ENCODE measurements at places on chromosomes 16 and 17.

GRCh38 chr17:69709441-69709840, 294.9 kb downstream of the MAP2K6 start:
- no peak for DNase-seq

- no peak for DNase-seq
Measured at GRCh38 chr16:56684926-56685590, 2.8 kb downstream of the MT1X start.

DNA sequence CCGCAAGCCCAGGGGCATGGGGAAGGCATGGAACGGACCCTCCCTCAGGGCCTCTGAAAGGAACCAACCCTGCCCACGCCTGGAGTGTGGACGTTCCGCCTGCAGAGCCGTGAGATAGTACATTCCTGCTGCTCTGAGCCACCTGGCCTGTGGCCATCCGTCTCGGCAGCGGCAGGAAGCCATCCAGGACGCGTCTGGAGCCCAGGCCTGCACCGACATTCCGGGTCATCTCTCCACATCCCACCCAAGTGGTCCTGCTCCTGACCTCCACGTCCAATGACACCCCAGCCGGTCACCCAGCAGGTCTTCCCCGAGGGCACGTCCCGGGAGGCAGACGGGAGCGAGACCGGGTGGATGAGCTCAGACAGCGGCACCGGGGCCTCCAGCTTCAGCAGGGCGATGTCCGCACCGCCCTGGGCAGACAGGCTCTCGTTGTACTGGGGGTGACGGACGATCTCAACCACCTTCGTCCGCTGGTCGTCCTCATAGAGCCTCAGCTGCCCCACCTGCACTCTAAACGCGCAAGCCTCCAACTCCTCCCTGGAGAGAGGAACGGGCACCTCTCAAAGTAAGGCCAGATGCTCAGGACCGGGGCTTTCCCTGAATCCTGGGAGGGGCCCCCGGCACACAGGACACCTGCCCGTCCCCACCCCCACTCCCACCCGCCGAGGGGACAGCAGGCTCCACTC, 21.3 kb upstream of the UBE2I start:
- no peak for DNase-seq

DNA sequence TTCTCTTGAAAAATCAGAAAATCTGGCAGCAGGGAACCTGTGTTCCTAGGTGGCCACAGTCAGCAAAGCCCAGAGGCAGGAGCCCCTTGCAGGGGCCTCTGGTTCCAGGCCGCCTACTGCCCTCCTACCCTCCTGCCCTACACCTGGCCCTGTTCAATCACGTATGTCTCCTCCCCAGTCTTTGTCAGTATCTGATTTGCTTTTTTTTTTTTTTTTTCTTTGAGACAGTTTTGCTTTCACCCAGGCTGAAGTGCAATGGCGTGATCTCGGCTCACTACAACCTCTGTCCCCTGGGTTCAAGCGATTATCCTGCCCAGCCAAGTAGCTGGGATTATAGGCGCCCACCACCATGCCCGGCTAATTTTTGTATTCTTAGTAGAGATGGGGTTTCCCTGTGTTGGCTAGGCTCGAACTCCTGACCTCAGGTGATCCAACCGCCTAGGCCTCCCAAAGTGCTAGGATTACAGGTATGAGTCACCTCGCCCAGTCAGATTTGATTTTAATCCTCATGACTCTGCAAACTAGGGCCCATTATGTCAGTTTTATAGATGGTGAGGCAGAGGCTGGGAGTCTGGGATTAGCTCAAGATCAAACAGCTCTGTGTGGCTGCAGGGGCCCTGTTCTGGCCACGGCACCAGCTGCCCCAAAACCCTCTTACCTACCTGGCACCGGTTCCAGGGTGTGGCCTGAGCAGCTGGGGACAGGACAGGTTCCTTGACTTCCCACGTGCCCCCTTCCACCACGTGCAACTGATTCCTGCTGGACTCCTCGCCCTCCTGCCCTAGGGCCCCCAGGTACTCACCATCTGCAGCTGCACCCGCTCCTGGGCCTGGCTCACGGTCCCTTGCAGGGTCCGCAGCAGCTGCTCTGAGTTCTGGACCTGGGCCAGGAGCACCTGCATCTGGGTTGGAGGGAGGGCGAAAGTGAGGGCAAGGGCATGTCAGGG, 14.7 kb downstream of the RABEP2 start:
- peak; percentile 35 for DNase-seq

DNA sequence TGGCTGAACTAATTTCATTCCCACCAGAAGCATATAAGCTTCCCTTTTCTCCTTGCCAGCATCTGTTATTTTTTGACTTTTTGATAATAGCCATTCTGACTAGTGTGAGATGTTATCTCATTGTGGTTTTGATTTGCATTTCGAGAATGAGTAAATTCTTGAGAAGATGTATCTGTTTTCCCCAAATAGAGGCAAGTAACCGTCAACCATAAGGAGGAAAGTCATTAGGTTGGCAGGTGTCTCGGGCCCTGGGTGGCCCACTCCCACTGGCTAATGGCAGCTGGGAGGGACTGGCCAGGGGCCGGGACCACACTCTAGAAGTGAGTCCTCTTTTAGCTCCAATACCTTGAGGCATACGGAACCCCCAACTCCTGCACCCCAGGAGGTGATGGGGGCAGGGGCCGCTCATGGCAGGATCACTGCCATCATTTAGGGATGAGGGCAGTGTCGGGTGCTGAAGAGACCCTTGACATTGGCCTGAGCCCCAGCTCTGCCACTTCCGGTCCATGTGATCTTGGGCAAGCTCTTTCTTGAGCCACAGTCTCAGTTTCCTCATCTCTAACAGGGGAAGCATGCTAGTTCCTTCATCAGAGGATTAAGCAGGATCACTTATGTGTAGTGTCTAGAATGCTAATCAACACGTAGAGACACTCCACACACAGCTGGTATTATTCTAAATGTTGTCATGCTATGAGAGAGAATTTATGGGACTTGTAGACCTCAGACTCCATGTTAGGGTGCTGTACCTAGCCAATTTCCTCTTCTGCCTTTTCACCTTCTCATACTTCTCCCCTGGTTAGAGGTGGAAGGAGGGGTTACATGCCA, 44.3 kb downstream of the RGS9 start:
- no peak for DNase-seq

- DNase-seq = no peak
Measured at GRCh38 chr17:39653316-39653661, 11.9 kb upstream of the TCAP start.

GRCh38 chr17:62805234-62805633, 2.9 kb downstream of the MARCHF10 start:
- DNase-seq = no peak

- no peak for DNase-seq
Measured at GRCh38 chr16:83336603-83337002, 471.2 kb upstream of the HSBP1 start.

GRCh38 chr16:66706506-66706880, 9.9 kb upstream of the CMTM4 start:
- no peak for DNase-seq

- DNase-seq = peak; percentile 33
Measured at GRCh38 chr17:61129267-61130254, 270.1 kb upstream of the TBX2 start.

GRCh38 chr17:66399441-66399840, 97.0 kb downstream of the PRKCA start:
- DNase-seq = no peak

GRCh38 chr16:50718061-50718760, 23.7 kb upstream of the CYLD start:
- no peak for DNase-seq

DNA sequence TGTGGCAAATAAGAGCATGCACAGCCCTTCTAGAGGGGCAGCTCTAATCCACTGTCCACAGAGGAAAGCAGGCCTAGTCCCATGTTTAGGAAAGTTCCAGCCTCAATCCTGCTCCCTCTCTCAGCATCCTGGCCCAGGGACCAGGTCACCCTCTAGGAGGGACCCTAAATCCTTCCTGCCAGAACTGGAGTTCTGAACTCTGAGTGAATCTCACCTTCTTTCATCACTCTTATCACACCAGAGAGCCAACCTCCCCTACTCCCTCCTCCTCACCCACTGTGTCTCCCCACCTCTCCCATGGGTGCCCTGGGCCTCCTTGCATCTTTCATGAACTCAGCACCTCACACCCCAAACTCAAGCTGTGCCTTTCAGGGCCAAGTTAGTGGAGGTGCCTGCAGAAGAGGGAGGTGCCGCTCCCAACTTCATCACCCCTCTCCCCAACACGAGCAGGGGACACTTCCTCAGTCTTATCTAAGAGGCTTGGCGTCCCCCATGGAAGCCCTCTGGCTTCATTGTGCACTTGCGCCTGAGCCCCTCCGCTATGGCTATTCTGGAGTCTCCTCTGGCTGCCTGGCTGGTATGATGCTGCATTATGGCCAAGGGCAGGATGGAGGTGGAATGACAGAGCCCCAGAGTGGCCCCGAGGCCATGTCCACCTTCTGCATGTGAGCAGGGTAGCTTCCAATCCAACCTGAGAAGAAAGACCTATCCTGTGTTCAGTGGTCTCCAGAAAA, 31.7 kb downstream of the PIK3R6 start:
- no peak for DNase-seq

DNA sequence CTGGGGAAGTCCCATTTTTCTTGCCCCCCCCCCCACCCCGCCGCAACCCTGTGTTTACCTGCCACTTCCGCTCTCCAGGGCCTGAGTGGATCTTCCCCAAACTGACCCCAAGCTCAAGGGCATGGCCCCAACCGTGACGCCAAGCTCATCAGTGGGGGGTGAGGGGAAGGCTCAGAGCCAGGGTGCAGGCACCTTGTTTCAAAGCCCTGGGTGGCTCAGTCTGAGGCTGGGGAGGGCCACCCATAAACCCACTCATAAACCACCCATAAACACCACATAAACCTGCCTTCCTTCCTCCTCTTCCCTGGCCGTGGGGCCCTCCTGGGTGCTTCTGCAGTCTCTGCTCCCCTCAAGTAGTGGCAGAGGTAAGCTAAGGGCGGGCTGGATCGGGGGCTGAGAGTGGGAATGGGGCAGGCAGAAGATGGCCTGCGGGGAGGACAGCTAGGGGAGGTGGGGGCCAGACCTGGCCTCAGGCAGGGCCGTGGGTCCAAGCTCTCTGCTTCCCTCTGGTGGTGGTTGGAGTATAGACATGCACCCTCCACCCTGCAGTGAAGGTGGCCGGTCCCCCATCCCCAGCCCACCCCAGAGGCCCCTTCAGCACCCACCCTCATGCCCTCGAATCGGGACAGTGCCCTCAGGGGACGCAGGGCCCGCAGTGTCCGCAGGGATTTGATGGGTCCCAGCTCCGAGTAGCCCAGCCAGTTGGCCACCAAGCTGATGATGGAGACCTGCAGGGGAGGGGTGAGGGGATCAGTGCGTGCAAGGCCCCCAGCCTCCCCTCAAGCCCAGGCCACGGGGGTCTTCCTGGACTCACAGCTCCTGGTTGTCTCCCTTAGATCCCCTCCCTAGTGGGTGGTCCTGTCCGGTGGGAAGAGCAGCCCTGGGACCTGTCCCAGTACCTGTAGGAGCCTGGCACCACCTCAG, 14.6 kb upstream of the CD79B start:
- peak; percentile 16 for DNase-seq

GRCh38 chr17:40100419-40100668, at the start of gene NR1D1:
TSS of gene NR1D1 (minus strand) at chr17:40100589. CDS start at chr17:40100094, 495 bp downstream.
- no peak for DNase-seq

- no peak for DNase-seq
Measured at GRCh38 chr16:15882563-15882962, 5.8 kb downstream of the CEP20 start.

GRCh38 chr17:37827905-37828650, 83.2 kb upstream of the HNF1B start:
- no peak for DNase-seq

DNA sequence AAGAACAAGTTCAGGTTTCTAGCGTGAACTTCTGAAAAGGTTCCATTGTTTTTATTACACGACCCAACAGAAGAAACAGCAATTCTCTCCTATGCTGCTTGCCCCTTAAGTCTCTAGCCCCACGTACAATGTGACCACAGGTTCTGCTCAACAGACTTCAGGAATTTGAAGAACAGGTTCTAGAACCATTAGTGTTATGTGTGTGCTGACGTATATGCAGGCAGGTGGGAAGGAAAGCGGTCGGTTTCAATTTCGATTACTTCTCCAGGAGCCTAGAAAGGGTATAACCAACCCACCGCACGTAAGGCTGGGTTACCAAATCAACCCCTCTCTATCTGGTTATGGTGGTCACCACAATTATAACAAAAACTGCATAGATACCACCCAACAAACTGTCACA, 39.4 kb downstream of the XPO6 start:
- DNase-seq = no peak

DNA sequence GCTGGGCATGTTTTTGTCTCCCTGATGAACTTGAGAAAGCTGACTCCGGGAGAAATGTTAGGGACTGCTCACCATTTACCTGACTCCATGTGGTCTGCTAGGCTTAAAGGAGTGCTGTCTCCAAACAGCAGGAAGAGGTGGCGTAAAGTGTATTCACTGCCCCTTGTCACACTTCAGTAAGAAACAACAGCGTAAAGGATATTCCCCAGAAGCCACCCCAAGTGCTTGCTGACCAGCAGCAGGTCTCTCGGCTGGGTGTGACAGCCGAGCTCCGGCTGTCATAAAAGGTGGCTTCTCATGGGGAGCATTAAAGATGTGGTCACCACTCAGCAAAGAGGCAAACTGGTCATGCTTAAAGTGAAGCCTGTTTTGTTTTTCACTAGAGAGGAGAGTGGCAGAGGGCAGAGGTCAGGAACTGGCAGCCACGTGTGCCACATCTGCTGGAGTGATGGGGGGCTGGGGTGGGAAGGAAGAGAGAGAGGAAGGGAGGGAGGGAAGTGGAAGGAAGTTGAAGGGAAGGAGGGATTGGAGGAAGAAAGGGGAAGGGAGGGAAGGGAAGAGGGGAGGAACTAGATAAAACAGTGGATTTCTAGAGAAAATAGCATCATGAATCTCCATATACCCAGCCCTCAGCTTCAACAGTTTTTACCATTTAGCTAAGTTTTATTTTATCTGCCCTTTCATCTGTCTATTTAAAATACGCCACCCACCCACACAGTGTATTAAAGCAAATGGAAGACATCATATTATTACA, 119.3 kb downstream of the CLEC16A start:
- DNase-seq = no peak

Measured in NCI-H2171 treated with DMSO at 0.1 percent for 48 hours (cell line).